EL (cell line): ENCODE measurements at places on chromosomes 7 and 10.

DNA sequence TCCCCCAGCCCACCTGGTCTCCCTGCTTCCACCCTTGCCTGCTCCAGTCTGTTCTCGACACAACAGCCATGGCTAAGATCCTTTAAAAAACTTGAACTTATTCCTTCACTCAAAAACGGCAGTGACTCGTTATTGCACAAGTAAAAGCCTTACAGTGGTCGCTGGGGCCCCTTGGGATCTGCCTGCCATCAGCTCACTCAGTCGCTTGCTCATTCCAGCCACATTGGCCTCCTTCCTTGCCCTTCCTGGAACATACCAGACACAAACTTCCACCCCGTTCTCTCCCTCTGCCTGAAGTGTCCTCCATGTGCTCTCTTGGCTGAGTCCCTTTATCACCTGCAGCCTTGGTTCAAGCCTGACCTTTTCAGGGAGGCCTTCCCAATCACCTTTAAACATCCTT, 4.7 kb downstream of the CCNY start:
- peak; percentile 79 for DNase-seq

DNA sequence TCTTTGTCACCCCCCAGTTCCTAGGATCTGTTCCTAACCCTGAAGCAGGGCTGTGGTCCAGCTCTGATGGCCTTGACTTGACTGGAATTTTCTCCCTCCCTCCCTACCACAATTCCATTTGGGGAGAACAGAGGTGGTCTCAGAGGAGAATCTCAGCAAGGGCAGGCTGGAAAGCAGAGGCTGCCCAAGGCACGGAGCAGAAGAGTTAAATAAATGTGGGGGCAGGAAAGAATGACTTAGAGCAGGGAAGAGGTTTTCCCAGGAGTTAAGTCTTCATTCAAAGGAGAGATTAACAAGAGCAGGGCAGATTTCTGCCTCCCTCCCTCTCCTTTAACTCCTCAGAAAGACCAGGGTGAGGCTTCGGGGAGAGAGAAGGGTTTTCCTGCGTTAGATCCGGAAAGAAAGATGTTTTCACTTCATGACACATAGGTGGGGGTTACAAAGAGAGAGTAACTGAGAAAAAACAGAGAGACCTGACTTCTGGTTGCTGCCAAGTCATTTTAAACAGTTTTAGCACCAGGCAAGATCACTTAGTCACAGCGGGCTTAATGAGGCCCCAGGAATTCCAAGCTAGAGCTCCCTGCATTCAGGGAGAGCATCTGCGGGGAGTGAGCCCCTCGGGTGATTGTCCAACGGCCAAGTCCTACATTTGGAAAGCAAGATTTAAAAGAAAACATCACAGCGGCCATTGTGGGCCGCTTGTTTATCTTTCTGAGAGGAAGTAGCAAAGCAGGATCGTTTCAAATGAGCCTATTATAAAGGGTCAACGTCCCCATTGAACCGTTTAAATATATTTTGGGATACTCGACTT, 78.7 kb downstream of the ARHGAP22 start:
- DNase-seq = peak; percentile 91

DNA sequence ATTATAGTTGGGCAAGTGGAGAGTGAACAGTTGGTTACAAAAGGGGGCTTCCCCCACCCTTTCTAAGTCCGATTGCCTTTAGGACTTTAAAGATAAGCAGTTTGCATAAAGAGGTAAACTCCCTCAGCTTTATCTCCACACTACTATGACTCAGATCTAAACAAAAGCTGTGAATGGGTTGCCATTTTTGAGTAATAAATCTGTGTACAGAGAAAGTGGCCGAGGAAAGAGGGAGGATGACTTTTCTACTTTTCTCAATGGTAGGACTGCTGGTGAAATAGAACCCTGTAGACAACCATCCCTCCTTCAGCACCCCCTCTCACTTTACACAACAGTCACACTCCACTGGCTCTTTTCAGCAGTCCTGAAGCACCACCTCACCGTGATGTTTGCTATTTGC, 71.2 kb downstream of the DNMBP start:
- DNase-seq = no peak

DNA sequence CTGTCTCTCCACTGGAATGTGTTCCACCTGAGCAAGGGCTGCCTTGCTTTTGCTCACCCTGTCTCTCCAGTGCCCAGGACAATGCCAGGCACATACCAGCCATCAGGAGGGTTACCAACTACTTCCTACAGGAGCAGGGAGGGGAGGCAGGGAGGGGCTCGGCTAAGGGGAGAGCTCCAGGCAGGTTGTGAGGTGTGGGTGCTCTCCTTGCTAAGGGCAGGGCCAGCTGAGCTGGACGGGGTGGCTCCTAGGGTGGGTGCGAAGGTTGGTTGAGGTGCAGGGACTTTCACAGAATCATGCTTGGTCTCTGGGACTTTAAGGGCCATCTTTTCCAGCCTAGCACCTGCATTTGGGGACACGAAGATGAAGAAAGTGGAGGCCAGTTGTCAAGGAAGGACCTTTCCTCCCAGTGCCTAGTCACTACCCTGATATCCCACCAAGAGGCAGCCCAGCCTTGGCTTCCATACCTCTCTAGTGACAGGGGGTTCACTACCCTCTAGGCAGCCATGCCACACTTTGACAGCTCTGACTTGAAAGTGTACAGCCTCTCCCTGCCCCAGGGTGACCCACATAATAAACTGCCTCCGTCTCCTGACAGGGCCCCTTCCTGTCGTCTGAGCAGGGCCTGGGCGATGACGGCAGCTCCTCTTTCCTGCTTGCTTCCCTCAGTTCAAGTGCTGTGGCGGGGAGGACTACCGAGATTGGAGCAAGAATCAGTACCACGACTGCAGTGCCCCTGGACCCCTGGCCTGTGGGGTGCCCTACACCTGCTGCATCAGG, 46.5 kb downstream of the TSPAN15 start:
- DNase-seq = no peak
